ENCODE measurements at places on chromosomes 2 and 18. TPM values are rescaled to one million over a fixed set of nuclear protein-coding genes. Genes with fewer than 3 reads are reported as not detected.

DNA sequence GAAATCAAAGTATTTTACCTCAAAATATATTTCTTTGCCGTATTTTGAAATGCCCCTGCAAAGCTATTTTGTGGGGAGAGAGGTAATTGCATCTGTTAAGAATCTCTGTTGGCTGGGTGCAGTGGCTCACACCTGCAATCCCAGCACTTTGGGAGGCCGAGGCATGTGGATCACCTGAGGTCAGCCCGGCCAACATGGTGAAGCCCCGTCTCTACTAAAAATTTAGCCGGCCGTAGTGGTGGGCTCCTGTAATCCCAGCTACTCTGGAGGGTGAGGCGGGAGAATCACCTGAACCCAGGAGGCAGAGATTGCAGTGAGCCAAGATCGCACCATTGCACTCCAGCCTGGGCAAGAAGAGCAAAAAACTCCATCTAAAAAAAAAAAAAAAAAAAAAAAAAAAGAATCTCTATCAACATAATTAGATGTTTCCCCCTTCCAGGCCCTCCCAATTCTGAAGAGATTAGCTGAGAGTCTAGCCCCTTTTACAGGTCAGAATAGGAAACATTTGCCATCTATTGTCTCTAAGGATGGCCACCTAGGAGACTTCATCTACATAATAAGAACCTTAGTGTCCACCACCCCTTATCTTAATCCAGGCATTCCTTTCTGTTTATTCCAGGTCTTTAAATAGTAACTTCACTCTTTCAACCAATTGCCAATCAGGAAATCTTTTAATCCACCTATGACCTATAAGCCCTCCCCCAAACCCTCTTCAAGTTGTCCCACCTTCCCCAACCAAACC, 3.5 kb upstream of the TRAPPC8 start:
- DNase-seq: peak; percentile 64

- DNase-seq: peak; percentile 72
These were observed 133.5 kb upstream of the MGAT5 start for GRCh38 chr2:134120406-134120732.

DNA sequence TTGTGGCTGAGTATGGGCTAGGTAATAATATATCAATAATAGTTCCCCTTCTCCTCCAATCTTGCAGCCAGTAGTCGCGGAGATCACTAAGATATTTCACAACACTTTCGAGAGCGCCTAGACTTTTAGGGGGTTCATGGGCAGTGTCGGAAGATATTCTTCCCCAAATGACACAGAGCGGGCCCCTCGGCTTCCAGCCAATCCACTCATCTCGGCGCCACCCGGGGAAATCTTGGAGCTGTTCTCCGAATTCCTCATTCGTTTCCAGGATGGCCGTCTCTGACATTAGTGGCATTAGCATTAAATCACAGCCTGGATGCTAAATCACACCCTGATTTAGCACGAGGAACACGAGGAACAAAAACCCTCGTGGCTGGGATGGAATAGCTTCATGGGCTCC, 437.7 kb downstream of the ZNF516 start:
- DNase-seq: no peak

GRCh38 chr2:7795778-7796563, 878.8 kb downstream of the RNF144A start:
- no peak for DNase-seq

- DNase-seq: peak; percentile 73
These were observed 52.7 kb upstream of the CALCRL start for GRCh38 chr2:187500585-187501359.

- DNase-seq: peak; percentile 64
These were observed 3.7 kb upstream of the EMX1 start for GRCh38 chr2:72913486-72914205.

GRCh38 chr2:96103761-96104486, 12.4 kb downstream of the ADRA2B start:
- no peak for DNase-seq

DNA sequence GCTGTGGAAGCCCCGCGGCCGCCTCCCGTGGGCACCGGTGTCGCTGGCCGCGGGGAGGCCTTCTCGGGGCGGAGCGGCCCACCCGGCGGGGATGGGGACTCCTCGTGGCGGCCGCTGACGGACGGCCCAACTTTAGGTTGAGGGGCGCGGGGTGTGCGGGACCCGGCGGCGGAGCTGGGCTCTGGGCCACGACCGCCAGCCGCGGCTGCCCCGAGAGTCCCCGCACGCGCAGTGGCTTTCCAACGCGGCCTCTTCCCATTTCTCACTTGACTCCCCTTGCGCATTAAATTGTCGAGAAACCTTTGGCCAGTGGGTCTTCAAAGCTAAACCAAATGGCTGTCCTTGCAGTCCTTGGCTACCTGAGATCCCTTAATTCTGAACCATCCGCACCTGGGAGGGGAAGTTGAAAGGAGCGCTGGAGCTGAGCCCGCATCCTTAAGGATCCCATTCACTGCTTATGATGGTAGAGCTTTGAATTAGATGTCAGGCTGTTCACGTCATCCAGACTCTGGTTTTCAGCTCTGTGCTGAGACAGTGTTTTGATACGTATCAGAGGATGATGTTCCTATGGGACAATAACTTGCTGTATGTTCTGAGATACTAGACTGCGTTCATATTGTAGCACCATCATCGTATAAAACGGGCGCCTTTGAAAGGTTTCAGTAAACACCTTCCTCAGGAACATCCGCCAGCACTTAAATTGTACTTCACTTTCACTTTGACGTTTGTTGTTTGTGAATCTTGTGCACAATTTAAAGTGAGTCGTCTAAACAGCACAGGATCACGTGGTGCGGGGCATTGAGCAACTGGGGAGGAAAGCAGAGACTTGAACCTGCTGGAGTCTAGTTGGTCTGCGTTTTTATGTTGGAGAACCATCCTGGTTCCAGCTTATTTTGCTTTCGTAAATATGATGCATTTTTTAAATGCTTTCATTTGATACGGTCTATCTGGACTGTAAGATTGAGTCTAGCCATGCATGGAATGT, 874 bp downstream of the CLIP4 start:
- peak; percentile 60 for DNase-seq

- DNase-seq: no peak
These were observed 72.1 kb upstream of the ZFP36L2 start for GRCh38 chr2:43298500-43298899.

DNA sequence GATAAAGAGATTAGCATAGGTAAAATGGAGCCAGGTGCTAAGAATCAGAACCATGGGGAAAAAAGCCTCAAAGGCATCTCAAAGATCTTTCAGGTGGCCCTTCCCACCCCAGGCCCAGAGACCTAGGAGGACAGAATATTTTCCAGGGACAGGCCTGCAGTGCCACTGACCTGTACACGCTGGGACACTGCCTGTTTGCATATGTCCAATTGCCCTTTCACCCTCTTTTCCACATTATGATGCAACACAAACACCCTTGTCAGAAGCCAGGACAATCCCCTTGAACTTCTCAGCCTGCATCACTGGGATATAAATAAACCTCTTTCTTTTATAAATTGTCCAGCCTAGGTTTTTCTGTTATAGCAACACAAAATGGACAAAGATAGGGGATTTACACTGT, 419.1 kb downstream of the TRIB2 start:
- no peak for DNase-seq

Gene CYS1
- 0.27 TPM for total RNA-seq

Gene LAMA3
- 0.61 TPM for total RNA-seq

Gene DPP4
- total RNA-seq: 0.46 TPM

Gene AQP12B
- total RNA-seq: not detected

Gene ME2
- 74.4 TPM for total RNA-seq

All from endodermal cell (in vitro differentiated cells).